ENCODE measurements at places on chromosomes 6 and 20.

DNA sequence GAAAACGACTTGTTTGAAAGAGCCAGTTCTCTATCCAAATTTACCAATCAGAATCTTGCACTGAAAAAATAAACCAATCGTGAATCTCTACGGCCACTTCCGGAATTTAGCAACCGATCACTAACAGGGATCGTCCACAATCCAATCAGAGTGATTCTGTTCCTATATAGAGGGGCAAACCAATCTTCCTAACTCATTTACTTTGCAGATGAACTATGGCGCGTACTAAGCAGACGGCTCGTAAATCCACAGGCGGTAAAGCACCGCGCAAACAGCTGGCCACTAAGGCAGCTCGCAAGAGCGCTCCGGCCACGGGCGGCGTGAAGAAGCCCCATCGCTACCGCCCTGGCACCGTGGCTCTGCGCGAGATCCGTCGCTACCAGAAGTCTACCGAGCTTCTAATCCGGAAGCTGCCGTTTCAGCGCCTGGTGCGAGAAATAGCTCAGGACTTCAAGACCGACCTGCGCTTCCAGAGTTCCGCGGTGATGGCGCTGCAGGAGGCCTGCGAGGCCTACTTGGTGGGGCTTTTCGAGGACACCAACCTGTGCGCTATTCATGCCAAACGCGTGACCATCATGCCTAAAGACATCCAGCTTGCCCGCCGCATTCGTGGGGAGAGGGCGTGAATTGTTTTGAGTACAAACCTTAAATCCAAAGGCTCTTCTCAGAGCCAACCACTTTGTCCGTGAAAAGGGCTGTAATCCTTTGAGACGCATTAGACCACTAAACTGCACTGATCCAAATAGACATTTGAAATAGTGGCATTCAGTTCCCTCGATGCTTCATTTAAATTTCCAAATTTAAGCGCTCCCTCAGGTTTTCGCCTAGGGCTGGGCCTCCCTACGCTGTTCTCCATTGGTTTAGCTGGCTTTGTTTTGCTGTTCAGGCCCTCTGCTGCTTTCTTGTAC is 138.0 kb downstream of the HFE start:
- DNase-seq: no peak

- DNase-seq: no peak
Observed at GRCh38 chr6:111707773-111708172, 102.1 kb upstream of the TRAF3IP2 start.

DNA sequence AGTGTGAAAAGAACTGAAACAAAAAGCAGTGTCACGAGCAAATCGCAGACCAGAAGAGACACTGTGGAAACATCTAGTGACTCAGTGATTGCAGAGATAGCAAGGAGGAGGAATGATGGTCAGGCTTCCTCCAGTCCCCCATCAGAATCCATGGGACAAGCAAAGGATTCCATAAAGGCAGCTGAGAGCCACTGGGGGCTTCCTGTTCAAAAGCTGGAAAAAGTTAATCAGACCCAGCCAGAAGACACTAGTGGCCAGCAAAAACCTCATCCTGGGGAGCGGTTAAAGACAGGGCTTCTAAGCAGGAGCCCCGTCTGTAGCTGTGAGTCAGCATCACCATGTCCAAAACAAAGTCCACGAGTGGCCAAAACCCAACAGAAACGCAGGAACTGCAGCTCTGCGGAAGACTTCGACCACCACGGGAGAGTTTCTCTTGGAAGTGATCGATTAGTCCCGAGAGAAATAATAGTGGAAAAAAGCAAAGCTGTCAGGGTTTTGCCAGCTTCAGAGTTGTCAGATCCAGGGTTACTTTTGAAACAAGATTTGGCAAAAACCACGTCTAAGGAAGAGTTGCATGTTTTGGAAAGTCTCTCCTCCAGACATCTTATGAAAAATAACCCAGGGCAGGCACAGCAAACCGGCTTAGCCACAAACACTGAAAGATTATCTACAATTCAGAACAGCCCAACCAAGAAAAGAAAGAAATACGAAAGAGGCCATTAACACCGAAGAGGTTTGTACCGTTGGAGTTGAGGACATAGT is 51.0 kb downstream of the JAG1 start:
- no peak for DNase-seq

GRCh38 chr6:144383336-144383735 is 98.2 kb downstream of the UTRN start:
- DNase-seq: no peak

GRCh38 chr6:100084991-100085364 is 91.0 kb upstream of the MCHR2 start:
- no peak for DNase-seq

DNA sequence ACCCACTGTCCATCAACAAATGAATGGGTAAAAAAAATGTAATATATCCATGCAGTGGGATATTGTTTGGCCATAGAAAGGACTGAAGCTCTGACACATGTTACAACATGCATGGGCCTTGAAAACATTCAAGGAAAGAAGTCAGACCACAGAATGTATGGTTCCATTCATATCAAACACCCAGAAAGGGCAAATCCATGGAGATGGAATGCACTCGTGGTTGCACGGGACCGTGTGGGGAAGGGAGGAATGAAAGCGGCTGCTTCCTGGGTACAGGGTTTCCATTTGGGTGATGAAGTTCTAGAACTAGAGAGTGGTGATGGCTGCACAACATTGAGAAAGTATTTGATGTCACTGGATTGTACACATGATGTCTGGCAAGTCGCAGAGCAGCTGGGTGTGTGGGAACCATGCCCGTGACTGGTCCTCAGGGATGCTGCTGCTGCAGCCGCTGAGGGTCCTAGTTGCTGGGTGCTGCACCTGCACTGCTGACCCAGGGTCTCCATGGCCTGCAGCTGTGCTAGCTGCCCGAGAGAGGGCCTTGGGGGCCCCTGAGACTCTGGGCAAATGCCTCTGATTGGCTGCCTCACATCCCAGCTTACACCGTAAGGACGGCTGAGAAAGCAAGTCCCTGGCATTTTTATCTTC is 220.3 kb downstream of the NRN1 start:
- no peak for DNase-seq

DNA sequence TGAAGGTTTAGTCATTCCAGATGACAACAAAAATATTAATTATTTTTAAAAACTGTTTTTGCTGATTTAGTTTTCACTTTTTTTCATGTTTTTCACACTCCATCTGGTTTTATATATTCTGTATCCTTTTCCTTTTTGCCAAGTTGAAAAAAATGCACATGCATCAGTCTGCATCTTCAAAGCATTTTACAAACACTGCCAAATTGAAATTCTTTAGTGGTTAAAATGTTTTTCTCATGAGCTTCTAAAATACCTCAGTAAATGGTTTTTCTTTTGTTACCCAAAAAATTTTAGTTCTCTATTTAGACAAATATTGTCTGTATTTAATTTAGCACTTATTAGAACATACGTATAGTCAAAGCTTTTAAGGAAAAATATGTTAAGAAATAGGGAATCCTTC is 386.9 kb upstream of the HSF2 start:
- no peak for DNase-seq

- no peak for DNase-seq
Observed at GRCh38 chr6:53130569-53131290, 17.9 kb downstream of the GCM1 start.

DNA sequence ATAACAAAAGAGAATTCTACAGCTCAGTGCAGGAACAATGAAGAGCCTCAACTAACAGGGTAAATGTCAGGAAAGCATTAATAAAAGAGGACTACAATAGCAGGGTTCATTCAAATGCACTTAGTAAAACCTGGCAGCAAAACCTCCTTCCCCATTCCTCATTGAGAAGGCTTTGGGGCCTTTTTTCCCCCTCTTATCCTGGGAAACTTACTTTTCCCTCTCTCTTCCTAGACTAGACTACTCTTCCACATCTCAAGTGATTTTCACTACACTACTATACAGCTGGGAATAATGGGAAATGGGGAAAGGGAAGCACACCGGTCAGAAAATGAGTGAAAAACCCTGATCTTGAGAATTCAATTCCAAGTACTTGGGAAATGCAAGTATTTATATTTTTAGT is 10.1 kb downstream of the ROMO1 start:
- DNase-seq: no peak

- DNase-seq: no peak
Observed at GRCh38 chr6:6234963-6235362, 85.5 kb downstream of the F13A1 start.

DNA sequence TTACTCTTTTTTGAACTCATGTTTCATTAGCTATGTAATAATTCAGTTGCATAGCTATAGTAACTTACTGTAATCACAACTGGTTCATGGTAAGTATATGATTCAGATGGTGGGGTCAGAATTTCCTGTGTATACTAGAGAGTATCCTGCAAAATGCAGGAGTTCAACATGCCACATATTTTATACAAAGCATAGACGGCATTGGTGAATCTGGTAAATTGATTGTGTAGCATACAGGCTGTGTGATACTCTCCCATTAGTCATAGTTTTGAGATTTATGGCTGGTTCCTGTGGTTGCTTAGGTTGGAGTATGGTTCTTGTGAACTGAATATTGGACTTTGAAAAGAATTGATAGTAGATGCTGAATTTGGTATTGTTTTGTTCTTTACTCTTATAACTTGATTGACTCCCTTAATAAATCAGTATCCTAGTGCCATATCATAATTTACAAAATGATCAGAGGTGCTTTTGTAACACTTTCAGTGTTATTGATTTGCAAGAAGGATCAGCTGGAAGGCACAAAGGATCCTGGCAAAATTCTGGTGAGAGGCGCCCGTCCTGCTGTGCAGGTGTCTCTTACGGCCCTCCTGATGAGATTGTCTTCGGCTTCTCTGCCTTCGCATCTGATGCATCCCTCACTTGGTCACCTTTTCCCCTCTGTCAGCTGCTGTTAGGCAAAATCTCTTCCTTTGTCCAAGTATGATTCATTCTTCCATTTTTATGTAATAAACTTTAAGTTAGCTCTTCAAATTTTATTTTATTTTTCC is 22.6 kb downstream of the SNX9 start:
- no peak for DNase-seq

DNA sequence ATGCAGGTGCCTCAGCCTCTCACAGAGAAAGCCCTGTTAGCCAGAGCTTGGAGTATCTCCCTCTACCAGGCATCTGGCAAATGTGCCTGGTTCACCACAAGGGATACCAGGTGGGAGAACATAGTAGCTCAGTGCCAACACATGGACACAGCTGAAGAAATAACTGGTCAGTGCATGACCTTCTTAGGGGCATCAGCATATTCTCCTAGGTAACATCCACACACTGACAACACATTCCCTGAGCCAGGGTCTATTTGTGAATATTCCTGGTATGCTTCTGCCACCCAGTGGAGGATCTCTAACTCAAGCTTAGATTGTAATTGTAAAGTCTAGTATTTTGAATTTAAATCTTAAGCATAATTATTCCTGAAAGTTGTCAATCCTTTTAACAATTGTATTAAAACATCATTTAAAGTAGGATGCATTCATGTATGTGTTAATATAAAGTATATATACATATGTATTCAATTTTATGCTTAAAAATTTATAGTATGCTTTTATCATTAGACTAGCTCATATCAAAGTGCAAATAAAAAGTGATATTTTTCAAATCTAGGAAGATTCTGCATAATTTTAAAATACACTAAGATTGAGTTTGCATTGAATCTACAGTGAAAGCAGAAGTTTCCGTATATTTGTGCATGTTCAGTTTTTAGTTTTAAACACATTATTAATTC is 45.3 kb upstream of the COL21A1 start:
- DNase-seq: peak; percentile 11

- DNase-seq: peak; percentile 71
Observed at GRCh38 chr6:134175532-134176263, 123.3 kb upstream of the SLC2A12 start.

GRCh38 chr6:16092140-16092539 is 36.7 kb upstream of the MYLIP start:
- no peak for DNase-seq

GRCh38 chr6:124066269-124066668 is 262.6 kb downstream of the NKAIN2 start:
- DNase-seq: no peak

GRCh38 chr6:139887275-139887674 is 512.8 kb upstream of the CITED2 start:
- DNase-seq: no peak

GRCh38 chr6:4176907-4177306 is 41.5 kb upstream of the ECI2 start:
- DNase-seq: no peak

- DNase-seq: no peak
Observed at GRCh38 chr6:108030211-108030610, 44.3 kb downstream of the OSTM1 start.

GRCh38 chr6:125886914-125887313 is 69.7 kb upstream of the HINT3 start:
- no peak for DNase-seq

GRCh38 chr6:138160329-138161087 is 1.2 kb upstream of the ARFGEF3 start:
- DNase-seq: no peak

DNA sequence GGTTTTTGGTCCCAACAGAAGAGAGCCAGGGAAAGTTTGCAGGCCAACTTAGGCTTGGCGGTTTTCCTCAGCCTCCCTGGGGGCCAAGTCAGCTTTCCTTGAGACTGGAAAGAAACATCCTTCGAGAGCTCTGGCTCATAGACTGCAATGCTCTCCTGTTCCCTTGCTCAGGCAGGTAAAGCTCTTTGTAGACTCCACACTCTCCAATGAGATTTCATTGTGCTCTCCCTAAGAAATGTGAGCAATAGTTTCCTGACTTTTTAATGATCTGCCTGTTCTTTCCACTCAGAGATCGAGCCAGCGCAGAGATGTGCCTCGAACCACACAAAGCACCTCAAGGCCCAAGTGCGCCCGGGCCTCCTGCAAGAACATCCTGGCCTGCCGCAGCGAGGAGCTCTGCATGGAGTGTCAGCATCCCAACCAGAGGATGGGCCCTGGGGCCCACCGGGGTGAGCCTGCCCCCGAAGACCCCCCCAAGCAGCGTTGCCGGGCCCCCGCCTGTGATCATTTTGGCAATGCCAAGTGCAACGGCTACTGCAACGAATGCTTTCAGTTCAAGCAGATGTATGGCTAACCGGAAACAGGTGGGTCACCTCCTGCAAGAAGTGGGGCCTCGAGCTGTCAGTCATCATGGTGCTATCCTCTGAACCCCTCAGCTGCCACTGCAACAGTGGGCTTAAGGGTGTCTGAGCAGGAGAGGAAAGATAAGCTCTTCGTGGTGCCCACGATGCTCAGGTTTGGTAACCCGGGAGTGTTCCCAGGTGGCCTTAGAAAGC is 13.9 kb downstream of the TNFAIP3 start:
- no peak for DNase-seq

- DNase-seq: no peak
Observed at GRCh38 chr20:21529863-21530262, 16.0 kb upstream of the NKX2-2 start.

GRCh38 chr6:23905133-23905815 is 220.7 kb upstream of the NRSN1 start:
- DNase-seq: no peak

GRCh38 chr20:20847814-20848213 is 135.4 kb upstream of the RALGAPA2 start:
- DNase-seq: no peak

DNA sequence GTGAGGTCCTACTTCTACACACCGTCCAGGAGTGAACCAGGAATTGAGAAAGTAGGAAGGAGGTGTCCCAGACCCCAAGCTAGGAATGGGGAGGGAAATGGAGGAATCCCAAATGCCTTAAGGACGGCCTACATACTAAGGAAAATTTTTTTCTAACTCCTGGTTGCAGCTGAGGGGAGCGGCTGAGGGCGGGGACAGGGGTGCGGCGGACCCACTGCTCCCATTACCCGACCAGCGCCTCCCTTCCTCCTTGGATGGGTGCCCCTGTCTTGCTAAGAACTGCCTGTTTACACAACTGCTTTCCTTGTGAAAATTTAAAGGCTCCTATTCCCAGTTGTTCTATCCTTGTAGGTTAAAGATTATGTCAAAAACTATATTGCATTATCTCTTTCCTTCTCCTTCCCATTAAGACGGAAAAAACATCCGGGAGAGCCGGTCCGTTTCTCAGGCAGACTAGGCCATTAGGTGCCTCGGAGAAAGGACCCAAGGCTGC is 699 bp upstream of the HSPA1B start:
- DNase-seq: peak; percentile 56

Data from activated naive CD4-positive, alpha-beta T cell treated with anti-CD3 and anti-CD28 coated beads for 36 hours (primary cell).